ENCODE measurements at places on chromosomes 3 and 15.

DNA sequence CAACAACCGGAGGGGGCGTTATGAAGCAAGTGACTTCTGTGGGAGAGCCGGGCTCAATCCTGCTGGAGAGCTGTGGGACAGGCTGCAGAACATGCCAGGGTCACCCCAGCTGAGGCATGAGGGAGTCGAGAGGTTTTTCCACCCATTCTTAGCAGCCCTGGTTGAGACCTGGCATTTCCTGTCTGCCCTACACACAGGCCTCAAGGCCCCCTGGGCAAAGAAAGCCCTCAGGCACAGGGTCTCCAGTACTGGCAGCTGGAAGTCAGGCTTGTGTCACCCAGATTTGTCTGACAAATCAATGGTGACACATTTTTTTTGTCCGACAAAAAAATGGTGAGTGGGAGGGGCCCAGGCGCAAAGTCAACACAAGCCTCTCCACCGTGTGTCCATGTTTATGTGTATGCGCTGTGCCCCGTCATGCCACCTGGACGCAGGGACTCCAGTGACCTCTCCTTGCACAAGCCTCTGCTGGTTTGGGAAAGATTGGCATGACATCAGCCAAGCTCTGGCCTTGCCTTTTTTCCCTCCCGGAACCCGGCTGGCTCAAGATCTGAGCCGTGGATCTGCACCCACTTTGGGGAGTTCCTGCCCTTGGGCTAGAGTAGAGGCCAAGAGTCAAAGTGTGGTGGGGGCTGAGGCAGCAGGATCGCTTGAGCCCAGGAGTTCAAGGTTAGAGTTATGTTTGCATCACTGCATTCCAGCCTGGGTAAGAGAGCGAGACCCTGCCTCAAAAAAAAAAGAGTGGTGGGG, 20.8 kb upstream of the ALAS1 start:
- DNase-seq: peak; percentile 18

- no peak for DNase-seq
Measured at GRCh38 chr15:52186651-52187486, 4.3 kb downstream of the GNB5 start.

- DNase-seq: no peak
Measured at GRCh38 chr15:48985516-48985915, 21.8 kb upstream of the SHC4 start.

DNA sequence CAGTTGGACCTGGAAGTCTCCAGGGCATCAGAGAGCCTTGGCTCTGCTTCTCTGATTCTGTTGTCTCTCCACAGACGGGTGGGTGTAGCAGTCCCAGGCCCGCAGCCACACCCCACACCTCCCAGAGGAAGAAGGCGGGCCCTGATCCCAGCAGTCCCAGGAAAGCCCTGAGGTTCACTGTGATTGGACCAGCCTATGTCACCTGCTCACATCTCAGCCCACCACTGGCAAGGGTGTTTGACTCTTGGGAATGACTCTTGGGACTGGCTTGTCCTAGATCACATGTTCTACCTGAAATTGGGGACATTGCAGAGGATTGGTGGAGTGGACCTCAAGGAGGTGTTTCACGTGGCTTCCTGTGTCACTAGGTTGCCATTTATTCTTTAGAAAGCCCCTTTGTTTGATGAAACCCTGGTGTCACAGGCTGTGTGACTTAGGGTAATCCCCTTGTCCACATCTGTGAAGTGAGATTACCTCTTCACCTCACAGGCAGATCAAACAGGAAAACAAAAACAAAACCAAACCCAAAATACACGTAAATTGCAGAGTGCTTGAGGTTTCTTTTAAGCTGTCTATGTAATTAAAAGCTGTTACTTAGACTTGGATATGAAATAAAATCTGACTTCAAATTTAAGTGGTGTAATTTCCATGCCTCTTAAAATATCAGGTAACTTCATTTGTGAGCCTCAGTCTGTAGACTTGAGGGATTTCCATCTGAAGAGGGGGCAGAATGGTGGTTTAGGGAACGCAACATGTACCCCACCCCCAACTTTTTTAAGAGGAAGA, 26.7 kb downstream of the FLNB start:
- no peak for DNase-seq

- no peak for DNase-seq
Measured at GRCh38 chr3:40938591-40938990, 260.7 kb upstream of the CTNNB1 start.

DNA sequence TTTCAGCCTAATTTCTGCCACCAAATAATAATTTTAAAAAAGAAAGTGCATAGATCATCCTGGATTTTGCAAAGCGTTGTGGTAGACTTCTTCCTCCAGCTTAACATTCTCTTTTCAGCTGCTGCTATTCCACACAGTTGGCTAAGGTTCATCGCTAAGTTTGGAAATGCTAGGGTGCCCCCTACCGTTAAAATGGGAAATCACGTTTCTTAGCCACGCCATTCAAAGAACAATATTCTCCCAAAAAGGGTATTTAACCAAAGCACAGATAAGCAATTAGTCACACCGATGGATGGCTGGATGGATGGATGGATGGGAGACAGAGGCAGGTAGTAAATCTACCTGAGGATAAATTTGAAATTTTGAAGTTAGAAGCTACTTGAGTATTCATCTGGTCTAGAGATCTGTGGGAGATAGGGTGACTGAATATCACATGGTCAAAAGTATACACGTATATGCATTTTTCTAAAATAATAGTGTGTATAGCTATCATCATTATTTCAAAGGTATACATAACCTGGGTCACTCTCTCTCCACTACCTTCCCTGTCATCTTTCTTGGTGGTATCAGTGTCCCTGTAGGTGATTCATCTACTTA, 67.2 kb downstream of the EFHB start:
- peak; percentile 13 for DNase-seq

- DNase-seq: no peak
Measured at GRCh38 chr15:30824518-30825195, 79.1 kb upstream of the FAN1 start.

- DNase-seq: no peak
Measured at GRCh38 chr3:153355559-153355958, 193.5 kb downstream of the RAP2B start.

DNA sequence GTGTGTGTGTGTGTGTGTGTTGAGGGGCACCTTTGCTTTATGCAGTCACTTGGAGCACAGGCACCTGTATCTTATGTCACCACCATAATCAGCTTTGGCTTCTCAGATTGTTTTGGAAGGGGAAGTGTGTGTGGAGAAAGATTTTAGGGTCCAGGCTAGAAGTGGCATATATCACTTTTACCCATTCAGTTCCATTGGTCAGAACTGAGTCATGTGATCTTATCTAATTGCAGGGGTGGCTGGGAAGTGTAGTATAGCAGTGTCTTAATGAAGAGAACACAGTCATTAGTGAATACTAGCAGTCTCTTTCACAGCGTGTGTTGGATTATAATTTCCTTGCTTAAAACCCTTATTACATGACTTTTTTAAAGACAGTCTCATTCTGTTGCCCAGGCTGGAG, 20.6 kb downstream of the NCK1 start:
- no peak for DNase-seq

GRCh38 chr3:184177331-184177731, 2.7 kb downstream of the AP2M1 start:
- no peak for DNase-seq

GRCh38 chr3:101036676-101037075, 43.5 kb upstream of the ABI3BP start:
- no peak for DNase-seq

- DNase-seq: no peak
Measured at GRCh38 chr15:46365572-46365971, 730.7 kb downstream of the SQOR start.
